ENCODE measurements at places on chromosomes 13 and 19.

DNA sequence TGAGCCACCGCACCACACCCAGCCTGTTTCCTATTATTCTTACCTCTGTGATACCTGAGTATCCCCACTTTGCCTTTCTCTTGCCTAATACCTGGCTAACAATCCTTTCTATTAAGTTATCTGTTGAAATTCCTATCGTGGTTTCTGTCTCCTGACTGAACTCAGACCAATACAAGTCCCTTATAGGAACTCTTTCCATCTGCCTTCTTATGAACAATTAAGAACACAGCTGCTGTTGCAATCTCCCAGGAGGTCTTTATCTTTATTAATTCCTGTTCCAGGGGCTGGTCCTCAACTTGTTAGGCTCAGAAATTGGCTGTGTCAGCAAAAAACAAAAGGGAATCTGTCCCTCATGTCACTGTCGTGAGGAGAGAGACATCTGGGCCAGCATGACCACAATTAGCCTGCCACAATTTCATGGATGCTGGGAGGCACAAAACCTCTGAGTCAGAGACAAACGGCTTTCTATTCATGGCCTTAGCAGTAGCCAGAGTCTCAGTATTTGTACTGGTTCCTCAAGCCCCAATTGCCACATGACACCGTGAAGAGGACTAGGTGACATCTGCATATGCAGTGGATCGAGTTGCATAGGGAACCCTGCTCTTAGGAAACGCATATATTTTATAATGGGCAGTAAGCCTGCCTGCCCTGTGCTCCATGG is 58.2 kb downstream of the NUFIP1 start:
- DNase-seq, result no peak

- DNase-seq, result no peak
These were observed 66.8 kb upstream of the NPAS1 start for GRCh38 chr19:46952874-46953273.

- no peak for DNase-seq
These were observed 569.1 kb downstream of the KCTD12 start for GRCh38 chr13:76316998-76317527.

- DNase-seq, result no peak
These were observed 2.6 kb downstream of the RNF225 start for GRCh38 chr19:58398087-58398486.

GRCh38 chr19:55315956-55316525 is 9.1 kb downstream of the TMEM150B start:
- DNase-seq, result no peak

- peak; percentile 49 for DNase-seq
These were observed 232.0 kb downstream of the B3GLCT start for GRCh38 chr13:31431722-31432137.

DNA sequence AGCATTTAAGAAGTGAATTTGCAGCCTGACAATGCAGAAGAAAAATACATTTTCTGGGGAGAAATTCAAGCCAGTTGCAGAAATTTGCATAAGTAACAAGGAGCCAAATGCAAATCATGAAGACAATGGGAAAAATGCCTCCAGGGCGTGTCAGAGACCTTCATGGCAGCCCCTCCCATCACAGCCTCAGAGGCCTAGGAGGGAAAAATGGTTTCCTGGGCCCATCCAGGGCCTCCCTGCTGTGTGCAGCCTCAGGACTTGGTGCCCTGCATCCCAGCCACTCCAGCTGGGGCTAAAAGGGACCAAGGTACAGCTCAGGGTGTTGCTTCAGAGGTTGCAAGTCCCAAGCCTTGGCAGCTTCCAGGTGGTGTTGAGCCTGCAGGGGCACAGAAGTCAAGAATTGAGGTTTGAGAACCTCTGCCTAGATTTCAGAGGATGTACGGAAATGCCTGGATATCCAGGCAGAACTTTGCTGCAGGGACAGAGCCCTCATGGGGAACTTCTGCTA is 16.7 kb upstream of the ITM2B start:
- DNase-seq, result no peak

DNA sequence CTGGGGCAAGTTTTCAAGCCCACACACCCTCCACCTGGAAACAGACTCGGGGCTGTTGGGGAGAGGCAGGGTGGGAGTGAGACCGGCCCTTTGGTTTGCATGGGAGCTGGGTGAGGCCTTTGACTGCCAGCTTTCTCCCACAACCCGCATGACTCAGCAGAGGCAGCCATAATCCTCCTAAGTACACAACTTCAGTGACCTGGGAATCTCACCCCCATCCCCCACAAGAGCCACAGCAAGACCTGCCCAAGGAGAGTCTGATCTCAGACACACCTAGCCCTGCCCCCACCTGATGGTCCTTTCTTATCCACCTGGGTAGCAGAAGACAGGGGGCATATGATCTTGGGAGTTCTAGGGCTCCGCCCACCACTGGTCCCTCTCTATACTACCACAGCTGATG is 1615.4 kb downstream of the EFNB2 start:
- DNase-seq, result no peak

GRCh38 chr19:50556282-50557008 is 11.8 kb downstream of the LRRC4B start:
- peak; percentile 92 for DNase-seq

GRCh38 chr13:40401911-40402776 is 264.3 kb downstream of the FOXO1 start:
- no peak for DNase-seq

- no peak for DNase-seq
These were observed 4.7 kb downstream of the IFT88 start for GRCh38 chr13:20571676-20572075.

GRCh38 chr13:46607768-46608564 is 55.0 kb downstream of the LRCH1 start:
- no peak for DNase-seq

DNA sequence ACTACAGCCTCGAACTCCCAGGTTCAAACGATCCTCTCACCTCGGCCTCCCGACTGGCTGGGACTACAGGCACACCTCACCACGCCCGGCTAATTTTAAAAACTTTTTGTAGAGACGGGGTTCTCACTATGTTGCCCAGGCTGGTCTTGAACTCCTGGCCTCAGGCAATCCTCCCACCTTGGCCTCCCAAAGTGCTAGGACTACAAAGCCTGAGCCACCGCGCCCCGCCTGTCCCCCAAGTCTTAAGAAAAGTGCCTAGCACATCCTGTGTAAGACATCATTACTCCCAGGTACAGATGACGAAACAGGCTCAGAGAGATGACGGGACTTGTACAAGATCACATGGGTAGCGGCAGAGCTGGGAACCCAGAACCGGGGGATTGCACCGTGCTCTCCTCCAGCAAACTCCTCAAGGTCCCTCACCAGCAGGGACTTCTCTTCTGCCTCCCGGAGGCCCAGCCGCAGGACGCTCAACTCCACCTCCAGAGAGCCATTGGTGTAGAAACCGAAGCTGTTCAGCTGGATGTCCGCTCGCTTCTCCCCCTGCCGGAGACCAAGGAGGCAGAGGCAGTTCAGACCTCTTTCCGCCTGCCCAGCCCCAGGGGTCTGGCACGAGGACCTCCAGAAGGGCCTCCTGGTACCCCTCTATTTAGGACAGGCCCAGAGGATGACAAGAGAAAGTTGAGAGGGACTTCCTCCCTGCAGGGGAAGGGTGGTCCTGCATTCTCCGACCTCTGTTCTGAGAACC is 1.0 kb downstream of the GPR108 start:
- peak; percentile 63 for DNase-seq

DNA sequence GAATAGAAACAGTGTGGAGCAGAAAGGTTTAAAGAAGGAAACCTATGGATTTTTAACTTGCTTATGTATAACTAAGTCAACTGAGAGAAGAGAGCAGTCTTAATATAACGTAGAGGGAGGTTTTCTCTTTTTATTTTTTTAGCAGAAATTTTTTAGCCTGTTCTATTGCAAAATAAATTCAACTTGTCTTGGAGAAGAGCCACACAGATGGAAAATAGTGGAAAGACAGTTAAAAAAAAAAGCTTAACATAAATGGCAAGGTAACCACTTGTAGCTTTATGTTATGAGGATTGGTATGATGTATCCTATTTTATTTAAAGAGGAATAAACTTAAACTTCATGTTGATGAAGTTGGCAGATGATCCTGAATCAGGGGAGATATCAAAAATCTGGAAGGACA is 312.4 kb downstream of the SHISA2 start:
- no peak for DNase-seq

GRCh38 chr19:12786141-12786870 is 5.0 kb upstream of the JUNB start:
- DNase-seq, result no peak

DNA sequence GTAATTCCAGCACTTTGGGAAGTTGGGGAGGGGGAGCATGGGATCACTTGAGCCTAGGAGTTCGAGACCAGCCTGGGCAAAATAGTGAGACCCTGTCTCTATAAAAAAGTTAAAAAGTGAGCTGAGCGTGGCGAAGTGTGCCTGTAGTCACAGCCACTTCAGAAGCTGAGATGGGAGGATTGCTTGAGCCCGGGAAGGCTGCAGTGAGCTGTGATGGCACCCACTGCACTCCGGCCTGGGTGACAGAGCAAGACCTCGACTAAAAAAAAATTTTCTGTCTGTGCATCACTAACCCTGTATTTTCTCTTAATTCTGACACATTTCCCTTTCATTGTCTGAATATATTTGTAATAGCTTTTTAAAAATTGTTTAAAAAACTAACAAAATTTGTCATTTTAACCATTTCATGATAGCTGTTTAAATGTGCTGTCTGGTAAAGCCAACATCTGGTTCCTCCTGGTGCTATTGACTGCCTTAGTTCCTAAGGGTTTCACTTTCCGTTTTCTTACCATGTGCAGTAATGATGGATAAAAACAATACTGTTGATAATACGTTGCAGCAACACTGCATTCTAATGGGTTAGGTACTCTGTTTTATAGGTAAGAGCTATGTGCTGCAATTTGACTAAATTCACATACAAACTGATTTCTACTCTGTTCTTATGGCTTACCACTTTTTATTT is 29.7 kb downstream of the LATS2 start:
- DNase-seq, result no peak

DNA sequence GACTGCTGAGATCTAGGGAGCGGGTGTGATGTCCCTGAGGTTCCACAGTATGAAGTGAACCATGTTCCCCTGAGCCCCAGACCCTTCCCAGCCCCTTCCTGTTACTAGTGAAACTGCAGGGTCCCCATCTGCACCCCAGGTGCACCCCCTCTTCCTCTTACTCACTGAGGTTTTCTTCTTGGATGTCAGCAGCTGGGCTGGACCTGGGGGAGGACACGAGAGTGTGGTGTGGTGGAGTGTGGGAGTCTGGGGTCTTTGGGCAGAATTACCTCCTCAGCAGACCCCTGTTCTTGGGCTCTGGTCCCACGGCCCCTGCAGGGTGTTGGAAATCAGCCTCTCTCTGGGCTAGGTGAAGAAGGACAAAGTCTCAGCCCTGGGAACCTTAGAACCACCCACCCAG is 3.3 kb upstream of the LILRA6 start:
- DNase-seq, result no peak

DNA sequence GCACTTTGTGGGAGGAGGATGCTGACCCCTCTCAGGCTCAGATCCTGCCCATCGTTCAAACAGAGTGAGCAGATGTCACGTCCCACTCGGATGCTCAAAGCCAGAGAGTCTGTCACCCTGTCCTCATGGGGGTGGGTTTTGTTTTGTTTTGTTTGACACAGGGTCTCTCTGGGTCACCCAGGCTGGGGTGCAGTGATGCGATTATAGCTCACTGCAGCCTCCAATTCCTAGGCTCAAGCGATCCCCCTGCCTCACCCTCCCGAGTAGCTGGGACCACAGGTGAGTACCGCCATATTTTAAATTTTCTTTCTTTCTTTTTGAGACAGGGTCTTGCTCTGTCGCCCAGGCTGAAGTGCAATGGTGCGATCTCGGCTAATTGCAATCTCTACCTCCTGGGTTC is 4.0 kb downstream of the ADGRE2 start:
- no peak for DNase-seq

GRCh38 chr13:28792992-28793391 is 27.1 kb upstream of the MTUS2 start:
- DNase-seq, result no peak

DNA sequence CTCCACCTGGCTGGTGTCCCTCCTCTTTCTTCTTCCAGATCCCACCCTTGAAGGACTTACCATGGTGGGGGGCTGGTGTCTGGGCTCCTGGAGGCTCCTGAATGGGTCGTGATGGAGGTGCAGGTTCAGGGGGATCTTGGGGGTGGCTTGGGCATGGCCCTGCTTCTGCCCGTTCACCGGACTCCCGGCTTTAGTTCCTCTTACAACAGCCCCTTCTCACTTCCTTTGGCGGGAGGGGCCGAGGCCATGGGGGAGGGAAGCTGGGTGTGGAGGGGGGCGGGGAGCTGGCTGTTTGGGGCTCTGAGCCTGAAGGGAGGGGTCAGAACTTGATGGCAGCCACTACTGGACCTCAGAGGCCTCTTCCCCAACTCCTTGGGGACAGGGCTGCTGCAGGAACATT is at the start of gene MYO1F:
Gene MYO1F (minus strand): TSS at position 196 of the 400 bp plus-strand sequence. CDS start 133 bp downstream, at position 63.
- DNase-seq, result no peak

DNA sequence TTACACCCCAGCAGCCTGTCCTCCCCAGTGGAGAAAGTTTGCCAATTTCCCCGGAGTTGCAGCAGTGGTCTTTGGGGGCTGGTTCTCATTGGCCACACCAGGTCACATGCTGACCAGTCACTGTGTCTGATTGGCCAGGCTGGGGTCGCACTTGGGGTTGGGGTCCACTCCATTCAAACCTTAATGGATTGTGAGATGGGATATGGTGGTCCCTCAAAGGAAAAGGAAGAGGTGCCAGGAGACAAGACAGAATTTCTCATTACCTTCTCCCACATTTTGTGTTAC is 3.4 kb downstream of the PPM1N start:
- DNase-seq, result no peak

All from neuronal stem cell (in vitro differentiated cells).